ENCODE measurements at places on chromosomes 5 and 9. TPM values are rescaled to one million over a fixed set of nuclear protein-coding genes. Genes with fewer than 3 reads are reported as not detected.

The NUTM2F gene
- not detected for total RNA-seq

The TMEM215 gene
- total RNA-seq, result not detected

The PRSS3 gene
- not detected for total RNA-seq

The TRIM7 gene
- 6.4 TPM for total RNA-seq

The IL5 gene
- total RNA-seq, result not detected

The RLN1 gene
- not detected for total RNA-seq

The GAS1 gene
- total RNA-seq, result 11.0 TPM

The PHYHD1 gene
- 20.3 TPM for total RNA-seq

The DRD1 gene
- total RNA-seq, result not detected

The SPATA6L gene
- 0.96 TPM for total RNA-seq

- no peak for DNase-seq
These were observed 1383.0 kb upstream of the C9orf72 start for GRCh38 chr9:28956116-28956880.

- DNase-seq, result no peak
These were observed 14.8 kb downstream of the LVRN start for GRCh38 chr5:115977096-115977495.

- DNase-seq, result no peak
These were observed 84.5 kb upstream of the SIMC1 start for GRCh38 chr5:176153741-176154140.

DNA sequence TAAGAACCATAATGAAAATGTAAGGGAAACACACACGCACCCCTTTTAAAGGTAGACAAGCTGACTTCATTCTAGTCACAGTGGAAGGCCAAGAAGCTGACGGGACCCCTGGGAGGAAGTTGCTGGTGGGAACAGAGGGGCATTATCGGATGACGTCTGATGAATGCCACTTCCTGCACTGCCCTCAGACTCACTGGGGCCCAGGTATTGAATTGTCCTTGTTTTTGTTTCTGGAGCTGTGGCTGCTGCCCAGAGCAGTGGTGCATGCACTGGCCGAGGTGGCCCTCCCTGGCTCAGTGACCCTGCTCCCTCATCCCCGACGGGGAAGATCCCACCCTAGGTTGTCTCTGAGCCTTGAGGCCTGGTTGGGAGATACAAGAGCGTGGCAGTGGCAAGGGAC, 15.3 kb upstream of the RPL26L1 start:
- no peak for DNase-seq

- no peak for DNase-seq
These were observed 18.2 kb upstream of the MGAT1 start for GRCh38 chr5:180820788-180821321.

- no peak for DNase-seq
These were observed 274.2 kb downstream of the BRINP1 start for GRCh38 chr9:119095072-119095471.

- no peak for DNase-seq
These were observed 1.5 kb upstream of the CLIC3 start for GRCh38 chr9:136997830-136998234.

DNA sequence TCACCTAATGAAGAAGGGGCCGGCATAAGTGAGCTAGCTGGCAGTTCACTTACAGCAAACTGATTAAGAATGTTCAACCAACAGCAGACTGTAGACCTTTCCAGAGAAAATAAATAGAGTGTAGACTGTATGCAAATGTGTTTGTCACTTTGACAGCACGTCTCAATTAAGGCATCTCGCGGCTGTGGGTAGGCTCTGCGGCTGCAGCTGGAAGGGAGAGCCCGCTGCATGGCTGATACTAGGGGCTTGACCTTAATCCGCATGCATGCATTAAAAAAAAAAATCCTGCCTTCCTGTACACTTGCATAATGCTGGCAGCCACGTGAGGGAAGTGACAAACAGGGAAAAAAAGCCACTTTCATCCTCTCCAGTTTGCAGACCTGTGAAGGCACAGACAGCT, 82.3 kb downstream of the CRB2 start:
- DNase-seq, result no peak

GRCh38 chr9:83967073-83967472, 12.9 kb downstream of the HNRNPK start:
- DNase-seq, result no peak

- DNase-seq, result no peak
These were observed 318.2 kb downstream of the PARP8 start for GRCh38 chr5:50984640-50985039.

DNA sequence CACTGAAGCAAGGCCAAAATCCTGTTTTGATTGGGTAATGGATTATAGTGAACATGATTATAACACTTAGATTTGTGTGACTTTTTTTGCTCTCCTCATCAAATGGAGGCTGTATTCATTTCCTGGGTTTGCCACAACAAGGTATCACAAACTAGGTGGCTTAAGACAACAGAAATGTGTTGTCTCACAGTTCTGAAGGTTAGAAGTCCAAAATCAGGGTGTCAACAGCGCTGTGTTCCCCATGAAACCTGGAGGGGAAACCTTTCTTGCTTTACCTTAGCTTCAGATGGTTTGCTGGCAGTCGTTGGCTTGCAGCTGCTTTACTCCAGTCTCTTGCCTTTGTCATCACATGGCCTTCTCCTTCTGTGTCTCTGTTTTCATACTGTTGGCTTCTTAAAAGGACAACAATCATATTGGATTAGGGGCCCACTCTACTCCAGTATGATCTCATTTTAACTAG, 32.4 kb downstream of the CDC42SE2 start:
- no peak for DNase-seq

- DNase-seq, result no peak
These were observed 3.1 kb downstream of the SPACA9 start for GRCh38 chr9:132881826-132882225.

- DNase-seq, result no peak
These were observed 80.8 kb upstream of the RNU6ATAC start for GRCh38 chr9:134245179-134245578.

GRCh38 chr9:137077758-137078693, 709 bp downstream of the UAP1L1 start:
- DNase-seq, result no peak

GRCh38 chr5:84303315-84303714, 81.4 kb downstream of the EDIL3 start:
- DNase-seq, result no peak

- DNase-seq, result no peak
These were observed 341.2 kb upstream of the TYRP1 start for GRCh38 chr9:12352045-12352315.

DNA sequence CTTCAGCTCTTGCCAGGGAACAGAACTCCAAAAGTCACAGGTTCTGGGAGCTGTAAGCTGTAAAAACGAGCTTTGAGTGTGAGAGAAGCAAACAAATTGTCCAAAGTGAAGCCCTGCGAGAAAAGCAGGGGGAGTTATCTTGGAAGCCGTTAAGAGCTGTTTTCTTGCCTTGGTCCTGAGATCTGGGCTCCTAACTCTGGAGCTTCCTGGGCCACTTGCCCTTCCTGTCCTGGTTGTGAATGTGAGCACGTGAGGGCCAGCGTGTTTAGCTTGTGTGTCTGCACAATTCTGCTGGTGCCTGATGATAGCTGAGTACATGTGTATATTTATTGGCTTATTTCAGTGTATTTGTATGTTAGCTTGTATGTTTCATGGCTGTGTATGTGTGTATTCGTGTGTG, 40.5 kb downstream of the DAB2IP start:
- DNase-seq, result no peak

DNA sequence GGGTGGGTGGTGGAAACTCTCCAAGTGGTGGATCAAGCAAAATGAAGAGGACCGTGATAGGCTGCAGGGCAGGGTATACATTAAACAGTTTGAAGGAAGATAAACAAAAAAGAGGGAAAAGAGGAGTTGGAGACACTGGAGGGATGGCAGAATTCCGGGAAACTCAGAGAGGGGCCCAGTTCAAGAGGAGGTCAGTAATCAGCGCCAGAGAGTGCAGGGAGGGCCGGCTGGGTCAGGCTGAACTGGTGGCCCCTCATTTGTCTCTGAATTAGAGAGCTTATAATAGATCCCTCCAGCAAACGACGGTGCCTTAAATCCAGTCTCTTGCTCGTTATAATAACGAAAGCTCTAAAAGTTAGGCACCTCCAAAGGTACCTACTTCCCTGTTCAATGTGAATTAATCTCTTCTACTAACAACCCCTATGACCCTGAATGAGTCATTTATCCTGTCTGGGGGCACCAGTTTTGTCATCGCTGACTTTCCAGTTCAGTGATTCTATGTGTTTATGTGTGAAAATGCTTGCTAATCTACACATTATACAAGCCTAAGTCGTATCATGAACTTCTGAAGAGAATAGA, 2.4 kb upstream of the ZSWIM6 start:
- no peak for DNase-seq

GRCh38 chr5:21238786-21239185, 1250.8 kb upstream of the CDH18 start:
- no peak for DNase-seq

- no peak for DNase-seq
These were observed 40.2 kb downstream of the YIPF5 start for GRCh38 chr5:144130306-144130705.

DNA sequence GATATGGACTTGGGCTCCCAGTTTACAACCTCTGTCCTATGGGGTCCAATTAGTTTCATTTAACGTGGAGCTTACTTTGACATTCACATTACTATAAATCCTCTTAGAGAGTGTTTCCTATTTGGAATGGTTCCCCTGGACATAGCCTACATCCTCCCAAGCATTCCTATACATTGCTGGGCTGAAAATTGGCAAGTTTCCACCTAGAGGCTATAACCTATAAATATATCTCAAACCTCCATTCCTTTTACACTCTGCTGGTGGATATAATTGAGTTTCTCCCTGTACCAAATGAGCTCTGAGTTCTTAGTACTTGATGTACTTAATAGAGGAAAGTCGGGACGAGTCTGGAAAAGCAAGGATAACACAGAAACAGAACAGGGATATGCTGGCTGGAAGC, 172.8 kb downstream of the ASTN2 start:
- no peak for DNase-seq

GRCh38 chr5:19615661-19616060, 372.3 kb downstream of the CDH18 start:
- no peak for DNase-seq

GRCh38 chr5:107985144-107985543, 314.4 kb upstream of the EFNA5 start:
- no peak for DNase-seq

DNA sequence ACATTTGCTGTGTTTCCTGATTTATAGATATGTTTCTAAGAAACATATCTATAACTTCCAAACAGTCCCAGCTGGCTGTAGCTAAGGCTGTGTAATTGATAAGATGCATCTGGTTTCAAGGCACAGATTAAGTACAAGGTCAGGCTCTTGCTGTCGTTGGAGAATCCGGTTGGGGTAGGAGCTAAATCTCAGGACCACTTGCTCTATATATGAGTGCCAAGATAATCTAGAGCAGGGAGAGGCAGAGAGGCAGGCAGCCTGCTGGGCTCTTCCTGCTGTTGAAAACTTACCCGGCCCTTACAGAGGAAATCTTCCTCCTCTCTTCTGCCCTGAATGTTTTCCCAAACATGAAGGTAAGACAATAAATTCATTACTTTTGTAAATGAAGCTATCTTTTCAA, at the start of gene C7:
Gene C7 (plus strand): TSS at position 234 of the 400 bp plus-strand sequence. CDS start 114 bp downstream, at position 348.
- no peak for DNase-seq

DNA sequence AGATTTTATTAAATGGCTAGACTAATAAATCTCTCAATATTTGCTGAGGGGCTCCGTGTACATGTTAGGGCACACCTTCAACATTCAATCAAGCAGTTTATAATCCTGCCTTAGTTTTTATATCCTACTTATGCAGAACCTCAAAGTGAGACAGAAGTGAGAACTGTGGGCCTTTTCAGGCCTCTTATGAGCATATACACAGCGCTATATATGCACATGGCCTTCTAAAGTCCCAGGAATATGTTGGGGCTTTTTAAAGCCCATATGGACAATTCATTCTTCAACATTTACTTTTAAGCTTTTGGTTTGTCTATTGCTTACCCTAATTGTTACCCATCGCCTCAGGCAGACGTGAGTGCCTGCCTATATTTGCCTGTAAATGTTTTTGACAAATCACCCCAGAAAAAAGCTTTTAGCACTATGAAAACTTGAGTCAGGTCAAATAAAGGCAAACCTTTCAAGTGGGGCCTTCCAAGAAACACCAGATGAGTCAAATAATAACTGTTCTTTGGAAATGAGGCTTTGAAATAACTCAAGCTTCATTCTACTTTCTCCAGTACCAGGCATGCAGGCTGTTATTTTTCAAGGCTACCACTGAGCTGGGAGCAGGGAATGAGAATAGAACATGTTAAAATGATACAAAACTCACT, 58.2 kb downstream of the ESM1 start:
- no peak for DNase-seq

GRCh38 chr5:11902201-11902619, 2.0 kb downstream of the CTNND2 start:
- DNase-seq, result no peak

Measured in left ventricle myocardium inferior (tissue), 1 donor.